ENCODE measurements at places on chromosomes 2 and 18.

DNA sequence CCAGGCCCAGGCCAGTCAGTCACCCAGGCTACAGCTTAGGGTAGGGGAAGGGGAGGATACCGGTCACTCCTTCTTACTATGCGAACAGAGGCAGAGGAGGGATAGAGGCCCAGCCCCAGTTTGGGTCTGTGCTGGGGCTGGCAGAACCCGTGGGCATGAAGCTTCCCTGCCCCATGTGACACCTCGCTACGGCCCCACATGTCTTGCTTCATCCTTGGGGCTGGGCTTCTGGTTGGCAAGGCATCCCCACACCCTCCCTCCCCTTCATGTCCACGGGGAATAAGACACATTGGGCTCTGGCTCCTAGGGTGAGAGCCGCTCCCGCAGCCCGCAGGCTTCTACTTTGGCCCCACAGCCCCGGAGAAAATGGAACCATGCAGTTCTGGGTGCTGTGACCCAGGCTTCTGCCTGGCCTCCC, 32.4 kb downstream of the HS1BP3 start:
- DNase-seq = no peak

- no peak for DNase-seq
Observed at GRCh38 chr2:133848111-133848649, 279.9 kb upstream of the NCKAP5 start.

DNA sequence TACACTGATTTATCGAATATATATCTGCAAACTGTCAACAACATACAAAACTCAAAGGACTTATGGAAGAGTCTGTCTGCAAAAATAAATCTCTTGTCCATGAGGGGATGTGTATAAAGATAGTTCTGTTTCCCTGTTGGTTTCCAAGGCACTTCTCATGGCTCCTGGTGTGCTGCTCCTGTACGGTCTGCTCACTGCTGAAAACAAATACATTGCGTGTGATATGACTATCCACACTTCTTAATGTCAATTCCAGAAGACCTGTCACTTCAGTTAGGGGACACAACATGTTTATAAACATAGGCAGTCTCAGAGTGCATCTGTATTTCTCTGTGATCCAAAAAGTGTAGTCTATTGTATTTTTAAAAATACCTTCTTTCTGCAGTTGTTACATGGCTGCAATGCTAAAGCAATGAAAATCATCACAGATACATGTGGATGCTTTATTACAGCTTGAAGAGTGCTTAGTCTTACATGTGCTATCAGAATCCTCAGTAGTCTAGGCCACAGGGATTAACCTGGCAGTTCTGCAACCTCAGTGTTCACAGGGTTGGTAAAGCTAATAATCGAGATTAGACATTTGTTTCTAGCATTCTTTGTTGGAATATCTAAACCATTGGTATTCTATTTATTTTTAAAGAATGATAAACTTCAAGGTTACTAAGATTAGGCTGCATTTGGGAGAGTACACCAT, 7.8 kb downstream of the ALKAL2 start:
- no peak for DNase-seq

- no peak for DNase-seq
Observed at GRCh38 chr2:103738108-103738507, 976.3 kb downstream of the TMEM182 start.

DNA sequence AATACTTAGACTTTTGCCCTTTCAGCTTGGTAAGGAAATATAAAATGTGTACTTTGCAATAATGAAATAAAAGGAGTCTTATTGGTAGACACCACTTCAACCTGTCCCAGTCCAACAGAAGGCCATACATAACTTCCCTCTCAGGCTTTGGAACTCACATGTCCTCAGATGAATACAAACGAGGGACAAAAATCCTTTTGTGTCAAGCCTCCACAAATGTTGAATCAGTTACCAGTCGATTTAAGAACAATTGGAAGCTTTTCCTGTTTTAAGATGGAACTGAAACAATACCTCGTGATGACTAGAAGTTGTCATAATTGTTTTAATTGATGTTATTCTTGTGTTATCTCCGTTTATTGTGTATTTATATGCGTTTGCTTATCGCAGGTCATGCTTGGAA, 385.1 kb upstream of the POU3F3 start:
- DNase-seq = no peak

DNA sequence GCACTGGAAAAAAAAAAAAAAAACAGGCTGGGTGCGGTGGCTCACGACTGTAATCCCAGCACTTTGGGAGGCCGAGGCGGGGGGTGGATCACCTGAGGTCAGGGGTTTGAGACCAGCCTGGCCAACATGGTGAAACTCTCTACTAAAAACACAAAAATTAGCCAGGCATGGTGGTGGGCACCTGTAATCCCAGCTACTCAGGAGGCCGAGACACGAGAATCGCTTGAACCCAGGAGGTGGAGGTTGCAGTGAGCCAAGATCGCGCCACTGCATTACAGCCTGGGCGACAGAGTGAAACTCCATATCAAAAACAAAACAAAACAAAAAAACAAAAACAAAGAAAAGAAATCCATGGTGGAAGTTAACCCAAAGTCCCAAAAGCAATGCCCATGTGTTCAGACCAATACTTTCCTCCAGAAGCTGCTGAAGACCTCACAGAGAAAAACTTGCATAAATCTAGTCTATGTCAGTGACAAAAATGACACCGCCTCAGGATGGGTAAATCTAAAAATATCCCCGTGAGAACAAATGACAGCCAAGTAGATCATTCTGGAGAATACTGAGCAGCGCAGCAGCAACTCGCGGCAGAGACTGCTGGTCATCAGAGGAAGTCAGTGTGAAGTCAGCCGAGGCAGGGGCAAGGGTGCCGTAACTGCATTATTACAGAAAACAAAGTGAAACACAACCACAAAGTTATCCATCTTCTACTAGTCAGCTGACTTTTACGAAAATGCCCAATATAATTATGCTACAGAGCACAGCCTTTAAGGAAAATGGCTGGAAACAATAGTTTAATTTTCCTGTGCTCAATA, 41.0 kb downstream of the LPIN2 start:
- no peak for DNase-seq

DNA sequence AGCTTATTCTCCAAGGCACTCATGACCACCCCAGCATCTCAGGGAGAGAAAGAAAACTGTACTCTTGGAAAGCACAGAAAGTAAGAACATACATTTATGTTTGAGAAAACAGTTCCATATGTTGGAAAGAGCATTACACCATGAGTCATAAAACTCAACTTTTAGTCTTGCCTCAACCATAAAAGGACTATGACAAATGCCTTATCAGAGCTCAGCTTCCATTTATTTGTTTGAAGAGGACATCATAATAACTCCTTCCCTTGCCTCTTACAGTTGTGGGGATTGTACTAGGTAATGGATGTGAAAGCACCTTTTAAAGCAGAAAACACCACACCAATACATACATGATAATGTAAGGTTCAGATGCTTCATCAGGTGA, 370.8 kb downstream of the LNPK start:
- peak; percentile 52 for DNase-seq

- DNase-seq = no peak
Observed at GRCh38 chr2:48434101-48434500, 95.9 kb upstream of the STON1 start.

DNA sequence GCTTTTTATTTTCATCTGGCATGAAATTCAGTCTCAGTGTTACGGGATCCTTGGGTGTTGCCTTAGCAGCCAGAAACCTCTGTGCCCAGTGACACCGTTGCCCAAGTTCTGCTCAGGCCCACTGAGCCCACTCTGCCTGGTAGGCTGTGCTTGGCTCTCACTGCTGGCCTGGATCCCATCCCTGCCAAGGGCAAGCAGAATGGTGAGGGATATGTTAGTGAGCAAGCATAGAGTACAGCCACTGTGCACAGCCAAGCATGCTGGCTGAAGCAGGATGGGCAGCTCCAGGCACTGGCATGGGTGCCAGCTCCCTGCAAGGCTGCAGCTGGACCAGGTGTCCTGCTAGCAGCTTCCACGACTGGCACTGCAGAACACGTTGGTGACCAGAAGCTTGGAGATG, 194.7 kb upstream of the TFPI start:
- no peak for DNase-seq

GRCh38 chr18:50898919-50899318, 20.0 kb downstream of the ME2 start:
- DNase-seq = no peak

DNA sequence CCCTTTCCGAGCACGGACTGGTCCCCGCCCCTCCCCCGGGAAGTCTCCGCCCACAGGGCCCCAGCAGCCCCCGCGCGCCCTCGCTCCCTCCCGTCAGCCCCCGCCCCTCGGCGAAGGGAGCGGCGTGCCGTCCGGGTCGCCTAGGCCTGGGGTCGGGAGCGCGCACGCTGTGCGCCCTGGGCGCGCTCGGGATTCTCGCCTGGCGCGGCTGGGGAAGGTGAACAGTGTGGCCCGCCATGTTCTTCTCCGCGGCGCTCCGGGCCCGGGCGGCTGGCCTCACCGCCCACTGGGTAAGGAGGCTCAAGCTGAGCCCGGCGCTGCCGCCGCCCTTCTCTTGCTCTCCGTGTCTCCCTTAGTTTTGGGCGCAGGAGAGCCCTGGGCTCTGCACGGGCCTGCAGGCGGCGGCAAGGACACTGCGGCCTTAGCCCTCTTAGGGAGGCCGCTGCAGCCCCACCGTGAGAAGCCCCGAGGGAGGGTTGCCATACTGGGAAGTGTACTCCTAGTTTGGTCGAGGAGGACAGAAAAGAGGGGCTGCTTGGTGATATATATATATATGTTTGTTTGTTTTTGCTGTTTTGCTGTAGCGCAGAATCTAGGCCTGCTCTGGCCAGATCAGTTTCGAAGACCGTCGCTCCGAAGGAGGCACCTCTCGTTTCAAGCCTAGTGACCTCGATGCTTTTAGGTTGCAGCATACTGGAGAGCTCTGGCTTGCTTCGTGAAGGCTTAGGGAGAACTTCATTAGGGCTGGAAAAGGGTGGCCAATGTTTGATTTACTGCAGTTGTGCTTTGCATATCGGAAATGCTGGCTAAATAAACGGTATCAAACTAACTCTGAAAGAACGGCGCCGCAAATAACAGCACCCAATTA, at the start of gene NDUFV2:
NDUFV2 (plus strand) TSS at position 192 of the 868 bp plus-strand sequence; CDS start at position 237, 45 bp downstream.
- DNase-seq = peak; percentile 96

GRCh38 chr2:72255540-72255939, 107.9 kb upstream of the CYP26B1 start:
- no peak for DNase-seq

- DNase-seq = no peak
Observed at GRCh38 chr2:119119999-119120756, 38.4 kb downstream of the C1QL2 start.

DNA sequence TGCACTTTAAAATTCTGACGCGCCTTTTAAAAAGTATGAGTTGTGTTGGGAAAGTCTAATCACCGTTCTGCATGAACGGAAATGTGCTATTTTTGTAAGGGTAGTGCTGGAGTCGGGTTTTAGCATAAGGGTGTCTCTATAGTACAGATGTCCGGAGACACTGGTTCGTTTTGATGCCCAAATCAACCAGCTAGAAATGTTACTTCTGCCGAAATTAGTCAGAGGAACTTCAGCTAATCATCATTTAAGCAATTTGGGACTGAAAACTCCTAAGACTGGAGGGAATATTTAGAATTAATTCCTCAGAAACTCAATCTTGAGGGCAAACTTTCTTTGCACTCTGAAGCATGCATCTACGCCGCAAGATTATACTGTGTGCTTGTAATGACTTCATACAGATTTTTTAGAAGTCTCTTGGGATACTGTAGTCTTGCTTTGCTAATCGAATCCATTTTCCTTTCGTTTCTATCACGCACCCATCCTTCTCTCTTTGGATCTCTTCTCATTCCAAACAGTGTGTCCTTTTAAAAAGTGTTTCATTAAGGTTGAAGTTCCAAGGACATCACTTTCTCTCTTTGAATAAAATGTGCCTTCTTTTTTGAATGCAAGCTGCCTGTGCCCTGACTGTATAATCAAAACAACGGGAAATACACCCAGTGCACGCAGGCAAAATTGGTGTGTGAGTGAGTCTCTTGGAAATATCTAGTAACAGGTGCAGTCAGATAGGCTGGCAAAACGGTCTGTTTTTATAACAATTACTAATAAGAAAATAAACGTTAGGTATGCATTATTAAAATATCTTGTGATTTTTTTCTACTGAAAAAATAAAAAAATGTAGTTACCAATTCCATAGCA, 270.9 kb upstream of the TCF4 start:
- peak; percentile 65 for DNase-seq

- peak; percentile 76 for DNase-seq
Observed at GRCh38 chr2:150472511-150472899, 15.0 kb downstream of the RND3 start.

DNA sequence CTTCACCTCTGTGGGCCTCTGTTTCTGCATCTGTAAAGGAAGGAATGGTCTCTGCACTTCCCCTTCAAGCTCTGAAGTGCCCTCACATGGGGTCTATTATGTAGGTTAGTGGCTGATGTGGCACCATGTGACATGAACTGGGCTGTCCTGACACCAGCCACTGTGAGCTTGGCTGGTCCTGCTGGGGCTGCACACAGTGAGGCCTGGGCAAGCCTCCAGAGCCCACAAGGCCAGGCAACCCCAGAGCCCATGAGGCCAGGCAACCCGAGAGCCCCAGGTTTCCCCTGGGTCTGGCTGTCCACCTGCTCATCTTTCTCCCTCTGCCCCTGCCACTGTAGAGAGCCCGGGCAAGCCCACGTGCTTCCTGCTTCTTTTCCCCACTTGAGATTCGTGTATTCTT, 150.1 kb upstream of the SMAD2 start:
- no peak for DNase-seq

DNA sequence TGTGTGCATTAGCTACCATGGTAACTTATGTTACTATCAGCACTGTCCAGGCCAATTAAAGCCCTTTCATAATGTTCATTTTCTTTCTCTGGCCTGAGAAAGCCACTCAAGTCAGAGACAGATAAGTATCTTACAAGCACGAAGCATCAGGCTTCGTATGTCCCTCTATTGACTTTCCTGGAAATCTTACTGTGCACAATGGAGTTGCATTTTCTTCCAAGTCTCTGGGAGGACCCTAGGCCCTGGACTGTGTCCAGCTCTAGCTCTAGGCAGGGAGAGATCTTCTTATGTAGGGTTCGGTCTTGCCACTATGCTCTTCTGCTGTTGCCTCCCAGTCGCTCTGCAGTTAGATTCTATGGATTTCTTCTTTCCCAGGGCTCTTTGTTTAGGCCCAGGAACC, 40.0 kb upstream of the ITGA6 start:
- no peak for DNase-seq

- peak; percentile 1 for DNase-seq
Observed at GRCh38 chr18:44341759-44342158, 338.9 kb upstream of the SETBP1 start.

- no peak for DNase-seq
Observed at GRCh38 chr2:88925770-88926462, 234.4 kb downstream of the RPIA start.

DNA sequence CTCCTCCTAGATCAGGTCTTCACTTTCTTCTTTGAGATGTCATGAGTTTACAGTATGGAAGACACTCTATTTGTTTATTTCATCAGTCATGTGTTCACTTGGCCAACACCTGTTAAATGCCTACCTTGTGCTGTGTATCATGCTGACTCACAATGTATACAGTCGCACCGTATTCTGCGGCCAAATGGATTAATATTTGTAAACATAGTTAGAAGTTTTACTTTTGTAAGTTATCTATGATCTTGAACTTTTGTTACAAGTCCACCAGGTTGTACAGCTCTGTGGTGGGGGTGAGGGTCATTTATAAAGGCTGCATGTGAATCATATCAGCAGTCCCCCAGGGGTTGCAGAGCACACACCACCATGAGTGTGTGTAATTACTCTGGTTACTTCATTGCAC, 408.7 kb upstream of the NRP2 start:
- DNase-seq = no peak

GRCh38 chr2:148926291-148926961, 51.4 kb downstream of the KIF5C start:
- peak; percentile 23 for DNase-seq

GRCh38 chr2:185790361-185790760, 51.8 kb downstream of the FSIP2 start:
- no peak for DNase-seq

GRCh38 chr2:99571021-99571420, 81.2 kb upstream of the REV1 start:
- no peak for DNase-seq
